ENCODE measurements at places on chromosomes 12 and 14. TPM values are rescaled to one million over a fixed set of nuclear protein-coding genes. Genes with fewer than 3 reads are reported as not detected.

Gene KRT6B
- not detected for total RNA-seq

Gene EML5
- 0.15 TPM for total RNA-seq

Gene WNT1
- not detected for total RNA-seq

Gene LRP1
- total RNA-seq = 5.9 TPM

Gene RDH16
- not detected for total RNA-seq

Gene NGB
- total RNA-seq = not detected

Gene BCL11B
- under 0.01 TPM for total RNA-seq

Gene INSM2
- not detected for total RNA-seq
